GM12892 (cell line): ENCODE measurements at places on chromosomes 1 and 21.
A peak's percentile ranks its signal among the peaks of the same experiment; 100 is the strongest.

DNA sequence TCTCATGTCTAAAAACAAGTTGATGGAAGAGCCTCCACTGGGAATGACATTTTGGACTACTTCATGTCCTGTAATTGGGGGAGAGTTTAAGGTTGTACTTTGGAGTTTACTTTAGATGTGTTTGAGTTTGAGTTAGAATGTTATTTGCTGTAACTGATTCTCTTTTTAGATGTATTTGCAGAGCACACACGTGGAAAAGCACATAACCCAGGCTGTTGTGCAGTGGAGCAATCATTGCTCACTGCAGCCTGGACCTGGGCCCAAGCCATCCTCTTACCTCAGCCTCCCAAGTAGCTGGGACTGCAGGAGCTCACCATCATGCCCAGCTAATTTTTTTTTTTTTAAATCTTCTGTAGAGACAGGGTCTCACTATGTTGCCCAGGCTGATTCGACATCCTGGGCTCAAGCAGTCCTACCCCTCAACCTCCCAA lies 36.7 kb upstream of the SH3D21 start:
- no peak for DNase-seq

DNA sequence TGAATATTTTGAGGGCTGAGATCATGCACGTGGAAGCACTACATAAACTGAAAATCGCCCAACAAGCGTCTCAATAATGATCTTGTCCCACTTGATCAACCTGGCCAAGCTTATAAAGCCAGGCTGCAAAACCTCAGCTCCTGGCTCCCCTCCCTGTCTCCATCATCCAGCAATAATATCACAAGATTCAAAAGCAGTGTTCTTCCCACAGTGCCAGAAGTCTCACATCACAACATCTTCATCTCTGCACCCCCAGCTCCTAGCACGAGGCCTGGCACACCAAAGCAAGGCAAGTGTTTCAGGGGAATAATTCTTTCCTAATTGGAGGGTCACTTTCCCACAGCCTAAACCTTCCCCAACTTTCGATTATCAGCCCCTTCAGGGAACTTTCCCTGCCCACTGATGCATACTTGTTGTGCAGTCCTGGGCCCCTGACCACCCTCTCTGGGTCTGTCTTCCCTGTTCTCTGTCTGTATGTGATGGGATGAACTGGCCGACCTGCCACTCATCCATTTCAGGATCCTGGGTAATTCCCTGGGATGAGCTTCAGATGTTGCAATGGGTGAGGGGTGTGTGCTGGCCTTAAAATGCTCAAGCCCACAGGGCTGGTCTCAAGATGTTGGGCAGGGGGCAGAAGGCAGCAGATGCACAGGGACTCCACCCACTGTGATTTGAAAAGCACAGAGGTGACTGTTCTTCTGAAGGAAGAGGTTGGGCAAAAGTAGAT lies 129.0 kb downstream of the DMRTB1 start:
- no peak for DNase-seq

- DNase-seq = peak; percentile 47
These were observed 623 bp downstream of the GNG4 start for GRCh38 chr1:235648954-235649367.

DNA sequence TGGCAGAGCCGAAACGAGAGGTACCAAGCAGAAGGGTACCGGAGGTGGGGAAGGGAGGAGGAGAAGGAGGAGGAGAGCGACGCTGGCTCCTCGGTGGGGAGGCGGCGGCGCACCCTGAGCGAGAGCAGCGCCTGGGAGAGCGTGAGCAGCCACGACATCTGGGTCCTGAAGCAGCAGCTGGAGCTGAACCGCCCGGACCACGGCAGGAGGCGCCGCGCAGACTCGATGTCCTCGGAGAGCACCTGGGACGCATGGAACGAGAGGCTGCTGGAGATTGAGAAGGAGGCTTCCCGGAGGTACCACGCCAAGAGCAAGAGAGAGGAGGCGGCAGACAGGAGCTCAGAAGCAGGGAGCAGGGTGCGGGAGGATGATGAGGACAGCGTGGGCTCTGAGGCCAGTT lies 32.4 kb downstream of the STYXL2 start:
- no peak for DNase-seq

- no peak for DNase-seq
These were observed 65.1 kb downstream of the MSH4 start for GRCh38 chr1:75861831-75862230.

- no peak for DNase-seq
These were observed 289.5 kb downstream of the KIF26B start for GRCh38 chr1:245444147-245444828.

DNA sequence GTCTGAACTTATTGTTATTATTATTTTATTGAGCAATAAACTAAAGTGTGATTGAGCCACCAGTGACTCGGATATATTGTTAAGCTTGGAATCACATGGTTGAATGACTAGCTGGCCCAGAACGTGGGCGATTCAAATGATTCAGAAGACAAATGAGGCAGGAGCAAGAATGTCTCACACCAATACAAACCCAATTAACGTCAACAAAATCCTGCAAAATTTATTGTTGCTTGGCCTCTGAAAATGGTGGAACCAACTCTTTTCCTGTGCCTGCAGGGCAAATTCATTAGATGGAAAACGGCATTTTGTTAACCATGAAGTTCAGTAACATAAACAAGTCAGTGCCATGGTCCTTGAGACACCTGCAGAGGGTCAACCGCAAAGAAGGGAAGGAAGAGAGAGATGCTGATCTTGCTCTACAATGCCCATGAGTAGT lies 482.0 kb downstream of the SETD4 start:
- no peak for DNase-seq

- no peak for DNase-seq
These were observed 1640.2 kb upstream of the PRMT6 start for GRCh38 chr1:105416261-105416660.

- DNase-seq = no peak
These were observed 51.2 kb downstream of the RNF2 start for GRCh38 chr1:185096531-185096930.

DNA sequence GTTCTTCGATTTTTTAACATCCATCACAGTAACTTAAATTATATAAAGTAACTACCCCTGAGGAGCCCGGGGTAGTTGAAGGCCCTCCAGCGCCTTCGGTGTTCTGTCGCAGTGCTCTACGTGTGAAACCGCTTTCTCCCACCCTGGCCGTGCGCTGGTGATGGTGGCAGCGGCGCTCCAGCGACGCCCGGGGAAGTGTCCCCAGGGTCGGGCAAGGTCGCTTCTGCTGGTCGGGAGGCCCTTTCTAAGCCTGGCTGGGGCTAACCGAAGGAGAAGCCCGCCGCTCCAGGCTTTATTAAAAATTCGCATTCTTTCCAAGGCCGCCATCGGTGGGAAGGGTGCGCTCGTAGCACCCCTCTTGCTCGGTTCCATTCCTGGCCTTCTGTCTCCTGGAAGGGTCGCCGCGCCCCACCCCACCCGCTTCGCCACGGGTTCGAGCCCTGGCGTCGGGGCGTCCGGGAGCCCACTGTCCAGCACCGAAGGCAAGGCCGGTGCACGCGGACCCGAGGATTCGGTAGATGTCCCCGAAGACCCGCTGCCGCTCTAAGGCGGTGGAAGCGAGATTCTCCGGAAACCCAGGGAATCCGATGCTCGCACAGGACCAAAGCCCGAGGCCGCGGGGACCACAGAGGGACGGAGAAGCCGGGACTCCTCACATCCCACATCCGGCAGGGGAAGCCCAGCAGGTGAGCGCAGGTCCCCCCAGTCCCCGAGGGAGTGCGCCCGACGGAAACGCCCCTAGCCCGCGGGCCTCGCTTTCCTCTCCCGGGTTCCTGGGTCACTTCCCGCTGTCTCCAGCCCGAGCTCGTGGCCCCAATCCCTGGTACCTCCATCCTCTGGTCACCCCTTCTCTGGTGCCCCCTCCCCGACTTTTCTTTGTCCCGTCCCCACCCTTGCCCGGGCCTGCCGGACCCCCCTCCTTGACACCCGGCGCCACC lies 685 bp upstream of the RIPPLY3 start:
- no peak for DNase-seq

GRCh38 chr1:110348771-110349170 lies 9.6 kb downstream of the RBM15 start:
- DNase-seq = no peak

DNA sequence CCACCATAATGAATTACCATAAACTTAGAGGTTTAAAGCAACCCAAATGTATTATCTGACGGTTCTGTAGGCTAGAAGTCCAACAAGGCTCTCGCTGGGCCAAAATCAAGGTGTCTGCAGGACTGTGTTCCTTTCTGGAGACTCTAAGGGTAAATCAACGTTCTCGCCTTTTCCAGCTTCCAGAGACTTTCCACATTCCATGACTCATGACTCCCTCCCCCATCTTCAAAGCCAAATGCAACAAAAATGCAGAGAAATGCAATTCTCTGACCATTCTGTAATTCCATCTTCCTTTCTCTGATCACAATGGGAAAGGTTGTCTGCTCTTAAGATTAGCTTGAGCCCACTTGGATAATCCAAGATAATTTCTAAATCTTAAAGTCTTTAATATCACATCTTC lies 287.1 kb downstream of the LTN1 start:
- DNase-seq = no peak

- DNase-seq = no peak
These were observed 31.7 kb downstream of the CHRM3 start for GRCh38 chr1:239417986-239418640.

DNA sequence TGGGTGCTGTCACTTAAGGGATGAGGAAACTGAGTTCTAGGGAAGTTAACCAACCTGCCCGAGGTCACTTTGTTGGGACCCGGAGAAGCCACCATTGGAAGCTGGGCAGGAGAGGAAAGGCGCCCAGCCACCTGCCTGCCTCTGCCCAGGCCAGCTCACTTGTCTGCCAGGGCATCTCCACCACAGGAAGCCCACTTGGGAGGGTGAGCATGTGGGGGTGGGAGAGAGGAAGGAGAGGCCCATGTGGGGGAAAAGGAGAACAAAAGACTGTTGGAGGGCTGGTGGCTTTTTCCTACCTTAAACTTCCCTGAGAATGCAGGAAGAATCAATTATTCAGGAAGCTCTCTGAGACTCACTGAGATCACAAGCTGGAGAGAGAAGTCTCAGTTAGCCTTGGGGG lies 43.8 kb upstream of the SELENON start:
- no peak for DNase-seq

DNA sequence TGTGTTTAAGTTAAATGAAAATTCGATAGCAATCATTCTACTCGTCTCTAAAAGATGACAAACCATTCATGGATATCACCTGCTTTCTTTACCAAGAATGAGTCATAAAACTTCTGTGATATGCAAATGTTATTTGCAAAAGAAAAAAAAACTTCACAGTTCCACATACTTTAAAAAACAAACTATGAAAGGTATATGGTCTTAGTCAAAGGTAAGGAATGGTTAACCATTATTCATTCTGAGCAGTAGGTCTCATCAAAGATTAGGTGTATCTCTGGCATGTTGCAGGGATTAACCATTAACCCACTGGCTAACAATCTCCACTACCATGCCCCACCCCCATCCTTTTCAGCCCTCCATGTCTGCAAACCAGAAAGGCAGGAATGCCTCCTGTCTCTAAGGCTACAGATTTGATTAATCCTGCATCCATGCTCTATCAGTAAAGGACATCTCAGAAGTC lies 44.4 kb downstream of the PTPN14 start:
- no peak for DNase-seq

GRCh38 chr1:21961799-21962198 lies 15.0 kb upstream of the CELA3B start:
- no peak for DNase-seq

DNA sequence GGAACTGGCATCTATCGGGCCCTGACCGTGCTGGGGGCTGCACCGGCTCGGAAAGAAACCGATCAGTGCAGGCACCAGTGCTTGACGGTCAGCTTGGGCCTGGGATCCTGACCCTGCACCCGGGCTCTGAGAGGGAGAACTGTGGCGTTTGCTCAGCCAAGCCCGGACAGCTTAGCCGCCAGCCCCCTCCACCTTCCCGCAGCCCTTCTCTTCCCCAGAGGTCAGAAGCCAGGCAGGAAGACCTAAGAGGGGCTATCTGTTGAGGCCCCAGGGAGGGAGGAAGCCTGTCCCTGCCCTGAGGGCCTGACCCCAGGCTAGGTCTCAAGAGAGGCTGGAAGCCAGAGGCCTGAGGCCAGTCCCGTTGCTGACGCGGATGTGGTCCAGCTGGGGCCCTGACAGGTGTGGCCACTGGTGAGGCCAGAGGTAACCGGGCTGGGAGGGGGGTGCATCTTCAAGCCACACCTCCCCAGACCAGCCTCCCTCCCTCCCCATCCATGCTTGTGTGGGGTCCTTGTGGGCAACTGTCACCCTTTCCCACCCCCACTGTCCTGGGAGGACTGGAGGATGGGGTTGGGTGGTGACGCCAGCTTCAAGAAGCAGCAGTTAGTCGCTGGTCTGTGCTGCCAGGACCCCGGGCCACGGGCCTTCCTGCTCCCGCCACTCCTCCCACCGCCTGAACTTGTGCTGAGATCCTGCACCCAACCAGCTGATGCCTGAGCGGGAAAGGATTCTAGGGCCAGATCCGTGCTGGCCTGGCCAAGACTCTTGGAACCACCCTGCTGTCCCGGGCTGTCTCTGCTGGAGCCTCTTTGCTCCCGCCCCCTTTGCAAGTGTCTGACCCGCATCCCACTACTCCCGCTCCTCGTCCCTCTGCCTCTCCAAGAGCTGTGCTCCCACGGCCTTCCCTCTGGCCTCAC lies 2.6 kb upstream of the DVL1 start:
- no peak for DNase-seq

DNA sequence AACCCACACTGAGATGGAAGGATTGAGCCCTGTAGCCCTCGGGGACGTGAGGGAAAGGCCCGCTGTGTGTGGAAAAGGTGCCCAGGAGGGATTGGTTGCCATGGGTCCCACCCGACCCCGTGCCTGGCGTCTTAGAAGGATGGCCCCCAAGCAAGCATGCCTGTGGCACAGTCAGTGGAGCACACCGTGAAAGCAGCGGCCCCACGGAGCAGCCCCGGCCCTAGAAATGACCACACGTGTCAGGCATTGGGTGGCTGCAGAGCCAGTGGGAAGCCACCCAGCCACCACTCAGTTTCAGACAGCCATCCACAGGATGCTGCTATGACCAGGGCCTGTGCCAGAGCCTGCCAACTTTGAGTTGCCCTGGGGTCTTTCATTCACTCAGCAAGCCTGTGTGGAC lies 13.3 kb upstream of the EPHA8 start:
- no peak for DNase-seq

- DNase-seq = no peak
These were observed 351.6 kb upstream of the B3GALT2 start for GRCh38 chr1:193538003-193538354.

DNA sequence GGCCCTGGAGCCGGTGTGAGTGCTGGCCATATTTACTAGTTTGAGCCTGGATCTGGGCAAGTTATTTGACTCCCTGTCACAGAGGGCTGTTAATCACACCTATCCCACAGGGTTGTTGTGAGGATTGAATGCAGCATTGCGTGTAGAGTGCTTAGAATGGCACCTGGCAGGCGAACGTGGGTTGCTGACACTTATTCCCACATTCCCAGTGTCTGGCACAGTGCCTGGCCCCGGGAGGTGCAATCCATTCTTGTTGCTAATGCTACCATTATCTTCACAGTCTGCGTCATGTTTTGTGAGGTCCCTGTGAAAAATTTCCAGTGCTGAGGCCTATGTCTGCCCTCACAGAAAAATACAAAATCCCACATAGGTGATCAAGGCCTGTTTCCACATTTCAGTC lies 66.1 kb downstream of the CD2 start:
- DNase-seq = no peak

- no peak for DNase-seq
These were observed 6.7 kb upstream of the TIE1 start for GRCh38 chr1:43293896-43294760.
